ENCODE measurements at places on chromosomes 3 and 15.
A peak's percentile ranks its signal among the peaks of the same experiment; 100 is the strongest.

GRCh38 chr15:70528270-70528706 lies 235.1 kb downstream of the UACA start:
- DNase-seq, result no peak

DNA sequence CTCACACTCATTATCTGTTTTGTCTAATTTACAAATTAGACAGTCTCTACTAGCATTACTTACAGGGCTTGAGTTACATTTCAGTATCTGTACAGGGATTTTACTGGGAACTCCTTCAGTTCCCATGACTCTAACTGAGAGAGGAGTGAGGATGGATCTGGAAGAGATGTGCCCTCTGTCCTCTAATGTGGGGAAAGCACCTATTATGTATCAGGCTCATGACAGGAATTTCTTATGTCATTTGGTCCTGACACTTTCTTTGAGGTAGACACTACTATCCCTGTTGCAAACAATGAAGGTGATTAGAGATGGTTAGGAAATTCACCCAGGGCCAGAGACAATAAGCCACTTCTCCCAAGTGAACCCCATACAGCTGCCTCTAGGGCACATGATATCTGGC lies 10.9 kb upstream of the NCKIPSD start:
- no peak for DNase-seq

- DNase-seq, result no peak
Observed at GRCh38 chr3:66583424-66584040, 82.7 kb upstream of the LRIG1 start.

- no peak for DNase-seq
Observed at GRCh38 chr15:87902772-87903426, 353.6 kb downstream of the NTRK3 start.

- no peak for DNase-seq
Observed at GRCh38 chr15:25053000-25053815, 98.4 kb downstream of the SNRPN start.

DNA sequence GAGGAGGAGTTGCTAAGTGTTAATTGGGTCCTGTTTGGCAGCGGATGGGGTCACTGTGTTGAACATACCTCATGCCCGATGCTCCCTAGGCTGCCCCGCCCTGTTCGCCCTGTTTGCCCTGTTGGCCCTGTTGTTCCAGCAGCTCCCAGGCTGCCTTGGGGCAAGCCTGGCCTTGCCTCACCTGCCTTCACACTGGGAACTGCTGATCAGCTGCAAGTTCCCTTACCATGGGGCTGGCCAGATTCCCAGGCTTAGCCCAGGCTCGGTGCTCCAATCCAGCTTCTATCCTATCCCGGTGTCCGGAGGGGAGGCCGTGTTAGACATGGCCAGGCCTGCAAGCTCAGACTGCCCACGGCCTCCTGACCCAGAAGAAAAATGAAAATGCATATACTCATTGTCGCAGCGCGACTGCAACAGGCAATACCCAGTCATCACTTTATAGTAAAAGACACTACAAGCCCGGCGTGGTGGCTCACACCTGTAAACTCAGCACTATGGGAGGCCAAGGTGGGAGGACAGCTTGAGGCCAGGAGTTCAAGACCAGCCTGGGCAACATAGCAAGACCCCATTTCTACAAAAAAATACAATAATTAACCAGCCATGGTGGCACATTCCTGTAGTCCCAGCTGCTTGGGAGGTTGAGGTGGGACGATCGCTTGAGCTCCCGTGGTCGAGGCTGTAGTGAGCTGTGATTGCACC lies 42.9 kb upstream of the ZNF710 start:
- DNase-seq, result no peak

- DNase-seq, result no peak
Observed at GRCh38 chr15:95850837-95851236, 479.7 kb upstream of the NR2F2 start.

DNA sequence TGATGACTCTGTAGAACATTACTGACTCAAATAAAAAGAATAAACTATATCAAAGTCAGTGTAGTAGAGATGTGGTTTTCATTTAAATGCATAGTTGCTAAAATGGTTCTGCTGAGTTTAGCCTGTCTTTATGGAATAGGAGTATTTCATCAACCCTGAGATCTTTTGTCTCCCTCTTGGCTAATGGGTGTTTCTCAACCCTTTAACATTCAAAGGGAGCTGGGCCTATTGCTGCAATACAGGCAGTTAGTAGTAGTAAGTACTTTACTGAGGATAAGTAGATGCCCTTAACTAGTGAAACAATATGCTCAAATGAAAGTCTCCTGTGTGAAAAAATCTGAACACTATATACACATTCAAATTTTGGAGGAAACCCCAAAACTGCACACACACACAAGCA lies 184.7 kb upstream of the TTC14 start:
- DNase-seq, result no peak

DNA sequence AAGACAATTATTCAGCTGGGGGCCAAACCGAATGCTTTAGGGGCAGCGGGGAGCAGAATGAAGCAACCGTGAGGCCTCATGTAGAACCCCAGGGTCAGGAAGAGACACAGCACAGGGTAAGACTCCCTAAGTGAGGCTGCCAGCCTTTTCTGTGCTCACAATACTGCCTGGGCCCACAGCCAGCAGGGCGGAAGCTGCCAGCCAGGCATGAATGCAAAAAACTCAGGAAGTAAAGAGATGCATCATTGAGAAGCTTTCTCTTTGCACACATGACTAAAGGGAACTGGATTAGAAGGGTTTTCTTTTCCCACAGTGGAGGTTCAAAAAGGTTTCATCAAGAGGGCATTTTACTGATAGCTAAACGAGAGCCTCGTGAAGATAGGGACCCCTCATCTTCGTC lies 33.3 kb downstream of the CA12 start:
- DNase-seq, result no peak

DNA sequence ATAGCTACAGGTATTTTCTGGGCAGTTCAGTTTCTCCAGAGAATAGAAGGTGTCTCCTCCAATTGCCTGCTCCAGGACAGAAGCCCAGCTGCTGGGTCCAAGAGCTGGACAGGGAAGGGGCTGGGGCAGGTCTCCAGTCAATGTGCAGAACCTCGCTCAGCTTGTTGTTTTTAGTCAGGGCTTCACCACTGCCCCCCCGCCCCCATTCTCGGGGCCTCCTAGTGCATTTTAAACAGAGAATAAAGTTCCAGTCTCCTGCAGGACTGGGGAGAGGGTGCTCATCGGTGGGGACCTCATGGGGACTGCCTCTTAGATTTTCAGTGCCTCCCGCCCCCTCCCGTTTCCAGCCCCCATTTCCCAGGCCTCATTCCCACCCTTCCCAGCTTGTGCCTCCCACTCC lies 216.6 kb downstream of the XXYLT1 start:
- DNase-seq, result no peak

DNA sequence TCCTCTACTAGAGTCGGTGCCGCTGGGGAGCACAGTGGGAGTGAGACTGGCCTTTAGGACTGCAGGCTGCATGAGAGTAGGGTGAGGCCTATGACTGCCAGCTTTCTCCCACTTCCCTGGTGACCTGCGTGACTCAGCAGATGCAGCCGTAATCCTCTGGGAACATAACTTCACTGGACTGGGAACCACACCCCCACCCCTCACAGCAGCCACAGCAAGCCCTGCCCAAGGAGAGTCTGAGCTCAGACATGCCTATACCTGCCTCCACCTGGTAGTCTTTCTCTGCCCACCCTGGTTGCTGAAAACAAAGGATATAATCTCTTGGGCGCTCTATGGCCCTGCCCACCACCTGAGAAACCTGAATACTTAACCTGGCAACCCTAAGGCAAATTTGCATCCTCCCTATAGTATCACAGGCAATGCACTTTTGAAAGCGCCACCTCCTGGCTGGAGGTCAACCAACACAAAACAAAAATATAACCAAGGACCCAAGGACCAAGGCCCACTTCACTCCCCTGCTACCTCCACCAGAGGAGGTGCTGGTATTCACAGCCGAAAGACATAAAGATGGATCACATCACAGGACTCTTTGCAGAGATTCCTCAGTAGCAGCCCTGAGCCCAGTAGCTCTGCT lies 308.9 kb downstream of the CTNNB1 start:
- DNase-seq, result no peak

GRCh38 chr3:13115991-13116390 lies 42.8 kb upstream of the IQSEC1 start:
- no peak for DNase-seq

GRCh38 chr15:74414603-74415338 lies 19.0 kb downstream of the SEMA7A start:
- DNase-seq, result no peak

GRCh38 chr15:77696871-77697270 lies 64.2 kb upstream of the LINGO1 start:
- no peak for DNase-seq

- DNase-seq, result no peak
Observed at GRCh38 chr3:119245778-119246177, 5.1 kb upstream of the B4GALT4 start.

DNA sequence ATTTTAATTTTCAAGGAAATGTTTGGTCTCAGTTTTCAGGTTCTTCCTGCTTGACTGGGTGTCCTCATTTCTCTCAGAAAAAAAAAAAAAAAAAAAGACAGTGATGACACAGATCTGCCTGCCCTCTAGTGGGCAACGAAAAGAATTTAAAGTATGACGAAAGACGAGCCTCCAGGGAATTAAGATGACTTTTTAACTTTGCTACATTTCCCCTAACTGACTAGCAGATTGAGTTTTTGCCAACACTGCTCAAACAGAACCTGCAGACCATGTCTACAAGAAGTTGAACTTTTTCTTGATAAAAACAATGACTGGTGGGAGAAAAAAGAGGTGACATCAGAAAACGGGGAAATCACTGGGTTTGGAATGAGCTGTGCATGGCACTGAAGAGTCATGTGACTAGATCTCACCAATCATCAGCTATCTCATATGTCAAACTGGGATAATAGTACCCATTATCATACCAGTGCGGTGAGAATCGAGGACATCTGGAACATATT lies 40.8 kb downstream of the EOMES start:
- peak; percentile 81 for DNase-seq

DNA sequence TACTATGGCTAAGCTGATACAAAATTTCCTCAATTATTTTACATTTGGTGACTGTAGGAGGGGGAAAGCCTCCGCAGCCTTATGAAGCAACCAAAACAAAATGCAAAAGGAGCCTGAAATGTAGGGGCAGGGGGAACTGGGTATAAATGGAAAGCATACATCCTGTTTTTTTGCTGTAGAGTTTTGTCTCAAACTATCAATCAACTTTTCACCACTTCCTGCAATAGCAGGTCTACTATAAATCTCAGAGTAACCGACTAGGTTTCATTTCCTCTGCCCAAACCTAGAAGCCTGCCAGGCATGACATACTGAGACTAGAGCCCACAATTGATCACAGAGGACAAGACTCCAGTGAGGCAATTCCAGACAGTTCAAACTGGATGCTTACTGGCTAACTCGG lies 91.3 kb downstream of the SHQ1 start:
- DNase-seq, result no peak

- no peak for DNase-seq
Observed at GRCh38 chr3:8962226-8962861, 928 bp downstream of the RAD18 start.

- DNase-seq, result peak; percentile 8
Observed at GRCh38 chr15:37981775-37982174, 47.3 kb downstream of the TMCO5A start.

DNA sequence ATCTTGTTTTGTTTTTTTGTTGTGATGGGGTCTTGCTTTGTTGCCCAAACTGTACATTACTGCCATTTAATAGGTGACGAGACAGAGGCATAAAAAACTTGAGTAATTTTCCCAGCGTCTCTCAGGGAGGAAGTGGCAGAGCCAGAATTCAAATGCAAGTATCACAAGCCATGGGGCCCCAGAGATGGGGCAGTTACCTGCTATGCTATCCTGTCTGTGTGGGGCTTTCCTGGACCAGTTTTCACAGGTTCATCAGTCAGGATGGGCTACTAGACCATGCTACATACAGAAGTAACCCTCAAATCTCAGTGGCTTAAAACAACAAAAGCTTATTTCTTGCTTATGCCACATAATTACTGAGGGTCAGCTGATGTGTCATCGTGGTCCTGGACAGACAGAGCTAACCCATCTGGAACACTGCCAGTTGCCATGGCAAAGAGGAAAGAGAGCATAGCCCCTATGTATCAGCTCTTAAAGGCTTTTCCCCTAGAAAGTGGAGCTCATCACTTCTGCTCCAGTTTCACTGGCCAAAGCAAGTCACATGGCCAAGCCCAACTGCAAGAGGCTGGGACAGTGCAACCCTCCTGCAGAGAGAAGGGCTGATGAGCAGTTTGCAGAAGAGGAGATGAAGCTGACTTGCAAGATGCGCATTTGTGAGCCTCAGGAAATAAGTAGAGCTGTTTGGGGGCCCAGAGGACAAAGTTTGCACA lies 31.7 kb upstream of the SYNM start:
- no peak for DNase-seq

GRCh38 chr15:74137537-74137894 lies 7.1 kb downstream of the ISLR2 start:
- DNase-seq, result no peak

- no peak for DNase-seq
Observed at GRCh38 chr15:42419369-42419768, 60.1 kb downstream of the CAPN3 start.

GRCh38 chr15:96264351-96264798 lies 66.1 kb upstream of the NR2F2 start:
- DNase-seq, result no peak

DNA sequence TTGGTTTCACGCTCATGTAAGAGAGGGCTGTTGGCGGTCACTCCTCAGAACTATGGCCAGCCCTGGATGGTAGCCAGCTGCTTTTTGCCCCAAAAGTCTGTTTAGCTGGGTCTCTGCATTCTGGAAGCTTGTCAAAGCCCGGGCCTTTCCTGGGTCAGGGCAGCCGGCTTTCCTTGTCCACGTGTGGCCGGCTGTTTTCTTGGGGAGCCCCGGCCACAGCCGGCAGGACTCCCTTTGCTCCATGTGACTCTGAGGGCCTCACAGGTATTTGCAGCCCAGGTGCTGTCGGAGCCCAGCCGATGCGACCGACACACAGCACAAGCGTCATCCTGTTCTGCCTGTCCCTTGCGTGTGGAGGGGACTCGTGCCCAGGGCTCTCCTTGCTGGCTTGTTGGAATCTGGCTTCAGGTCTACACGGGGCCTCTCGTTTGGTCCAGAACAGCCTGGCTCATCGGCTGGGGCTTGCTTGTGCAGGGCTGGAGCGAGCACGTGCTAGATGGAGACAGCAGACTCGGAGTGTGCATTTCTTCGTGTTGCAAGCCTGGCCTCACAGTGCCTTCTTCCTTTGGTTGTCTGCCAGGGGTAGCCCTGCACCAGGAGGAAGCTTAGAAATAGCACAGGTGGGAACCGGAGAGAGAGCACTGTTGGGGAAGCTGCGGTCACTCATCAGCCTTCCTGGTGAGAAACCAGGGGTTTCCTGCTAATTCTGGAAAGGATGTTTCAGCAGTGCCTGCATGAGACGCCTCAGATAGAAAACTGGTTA lies 51.5 kb downstream of the PGPEP1L start:
- DNase-seq, result no peak
